Amygdala (tissue), 56 donors: ENCODE measurements at places on chromosomes 16 and 17.

- DNase-seq = no peak
These were observed 53.1 kb downstream of the PRMT7 start for GRCh38 chr16:68363658-68364521.

- DNase-seq = peak; percentile 29
These were observed 260.2 kb downstream of the ZFHX3 start for GRCh38 chr16:72787514-72788268.

DNA sequence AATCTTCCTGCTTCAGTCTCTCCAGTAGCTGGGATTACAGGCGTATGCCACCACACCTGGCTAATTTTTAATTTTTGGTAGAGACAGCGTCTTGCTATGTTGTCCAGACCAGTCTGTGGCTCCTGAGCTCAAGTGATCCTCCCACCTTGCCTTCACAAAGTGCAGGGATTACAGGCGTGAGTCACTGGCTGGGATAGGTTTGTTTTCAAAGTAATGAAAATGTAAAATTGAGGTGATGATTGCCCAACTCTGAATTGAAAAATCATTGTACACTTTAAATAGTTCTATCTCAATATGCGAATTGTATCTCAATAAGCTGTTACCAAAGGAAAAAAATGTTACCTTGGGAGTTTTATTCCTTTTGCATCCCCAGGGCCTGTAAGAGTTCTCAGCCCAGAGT, 1.2 kb upstream of the AMFR start:
- no peak for DNase-seq

GRCh38 chr17:1909985-1910384, 80.2 kb downstream of the RPA1 start:
- DNase-seq = no peak

GRCh38 chr17:10888858-10889257, 51.0 kb upstream of the PIRT start:
- no peak for DNase-seq

- peak; percentile 40 for DNase-seq
These were observed 7.2 kb downstream of the TIMM22 start for GRCh38 chr17:1003972-1004768.

- no peak for DNase-seq
These were observed 848.6 kb upstream of the RBFOX1 start for GRCh38 chr16:6484081-6484480.

DNA sequence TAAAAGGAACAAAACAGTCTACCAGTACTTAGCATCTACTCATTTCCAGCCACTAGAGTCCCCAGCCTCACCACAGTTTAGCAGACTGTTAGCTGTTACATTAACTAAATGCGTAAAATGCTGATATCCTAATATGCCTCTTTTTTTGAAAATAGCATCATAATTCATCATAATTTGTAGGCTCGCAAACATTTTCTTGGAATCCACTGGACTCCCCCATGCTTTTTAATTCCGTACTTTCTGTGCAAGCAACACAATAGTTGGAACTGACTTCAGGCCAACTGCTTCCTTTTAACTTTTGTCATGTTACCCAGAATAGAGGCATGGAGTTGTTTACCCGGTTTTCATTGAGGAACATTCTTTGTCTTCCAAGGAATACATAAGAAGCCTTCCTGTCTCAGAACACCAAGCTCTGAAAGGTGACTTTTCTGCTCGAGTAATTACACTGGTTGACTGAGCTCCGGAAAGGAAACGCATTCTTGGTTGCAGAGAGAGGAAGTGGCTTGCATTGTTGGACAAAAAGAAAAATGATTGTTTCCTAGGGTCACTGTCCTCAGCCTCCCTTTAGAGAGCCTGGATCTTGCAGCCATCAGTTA, 30.9 kb upstream of the SEC14L1 start:
- no peak for DNase-seq

DNA sequence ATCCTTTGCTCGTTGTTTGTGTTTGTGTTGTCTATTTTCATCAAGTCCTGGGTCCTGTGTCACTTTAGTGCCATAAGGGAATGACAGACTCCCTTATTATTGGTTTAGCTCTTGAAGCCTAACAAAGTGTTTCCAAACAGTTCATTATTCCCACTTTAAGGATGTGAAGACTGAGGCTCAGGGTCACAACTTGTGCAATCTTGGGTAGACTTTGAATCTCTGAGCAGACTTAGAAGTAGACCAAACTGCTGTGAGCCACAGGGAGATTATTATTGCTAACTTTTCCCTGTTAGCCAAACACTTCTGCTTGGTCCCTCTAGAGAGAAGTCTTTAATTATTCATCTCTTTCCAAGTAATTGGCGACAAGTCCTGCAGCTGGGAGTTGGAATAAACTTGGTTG, 31.8 kb downstream of the PRKCB start:
- no peak for DNase-seq

- DNase-seq = no peak
These were observed 587 bp downstream of the HS3ST4 start for GRCh38 chr16:25692351-25692741.

DNA sequence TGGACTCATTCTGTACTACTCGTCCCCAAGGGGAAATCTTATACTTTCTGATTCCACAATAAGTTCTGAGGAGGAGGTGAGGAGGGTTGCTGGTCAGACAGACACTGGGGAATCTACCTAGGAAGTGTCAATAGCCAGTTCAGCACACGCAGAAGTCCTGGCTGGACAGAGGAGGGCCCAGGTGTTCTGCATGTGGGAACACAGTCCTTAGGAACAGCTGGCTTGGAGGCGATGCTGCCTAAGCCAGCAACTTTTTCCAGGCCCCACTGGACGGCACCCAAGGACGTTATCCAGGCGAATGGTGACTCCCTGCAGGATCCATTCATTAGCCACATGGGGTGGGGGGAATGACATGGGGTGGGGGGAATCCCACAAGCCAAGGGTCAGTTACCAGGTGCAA, 29.9 kb upstream of the WFIKKN2 start:
- no peak for DNase-seq

DNA sequence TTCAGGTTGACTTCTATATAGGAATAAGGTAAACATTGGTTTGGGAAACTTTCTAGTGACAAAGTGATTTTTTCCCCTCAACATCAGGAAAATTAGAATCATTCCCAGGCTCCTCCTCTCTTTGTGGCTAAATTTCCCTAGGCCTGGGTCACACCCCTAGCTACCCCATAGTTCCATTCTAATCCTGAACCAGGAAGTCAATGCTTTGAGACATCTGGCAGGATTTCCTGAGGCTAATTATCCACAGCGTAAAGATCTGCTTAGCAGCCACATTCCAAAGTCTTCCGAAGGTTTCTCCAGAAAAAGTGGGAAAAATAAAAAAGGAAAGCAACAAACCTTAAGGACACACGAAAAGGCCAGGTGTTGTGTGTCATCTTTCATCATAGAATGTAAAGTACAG, 60.3 kb upstream of the CORO6 start:
- DNase-seq = no peak

- DNase-seq = no peak
These were observed 629 bp upstream of the UNC119 start for GRCh38 chr17:28553000-28553505.

GRCh38 chr16:14366974-14367707, 262.9 kb downstream of the PARN start:
- no peak for DNase-seq
